GM12892 (cell line): ENCODE measurements at places on chromosomes 3 and 15.
A peak's percentile ranks its signal among the peaks of the same experiment; 100 is the strongest.

- DNase-seq: no peak
Observed at GRCh38 chr3:4083225-4084015, 219.7 kb upstream of the SETMAR start.

GRCh38 chr15:81092559-81092902 lies 41.5 kb upstream of the CFAP161 start:
- DNase-seq: no peak

- no peak for DNase-seq
Observed at GRCh38 chr3:99874237-99875002, 56.8 kb downstream of the CMSS1 start.

GRCh38 chr3:177146646-177147045 lies 50.6 kb downstream of the TBL1XR1 start:
- no peak for DNase-seq

- DNase-seq: no peak
Observed at GRCh38 chr3:181700168-181701087, 11.3 kb upstream of the SOX2 start.

DNA sequence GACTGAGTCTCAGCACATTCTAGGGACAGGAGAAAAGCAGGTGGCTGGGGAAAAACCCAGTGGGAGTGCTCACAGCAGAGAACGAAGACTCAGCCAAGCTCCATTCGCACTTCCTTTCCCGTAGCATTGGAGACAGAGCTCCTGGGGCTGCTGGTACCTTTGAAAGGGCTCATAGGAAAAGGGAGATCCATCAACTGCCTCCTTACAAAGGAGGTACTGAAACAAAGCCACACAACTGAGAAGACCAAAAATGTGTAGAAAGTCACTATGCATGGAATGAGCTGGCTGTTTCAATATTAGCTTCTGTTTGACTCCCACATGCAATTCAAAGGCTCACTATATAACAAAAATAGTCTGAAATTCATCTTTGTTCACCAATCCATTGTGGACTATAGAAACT lies 16.9 kb downstream of the STIMATE start:
- DNase-seq: no peak

DNA sequence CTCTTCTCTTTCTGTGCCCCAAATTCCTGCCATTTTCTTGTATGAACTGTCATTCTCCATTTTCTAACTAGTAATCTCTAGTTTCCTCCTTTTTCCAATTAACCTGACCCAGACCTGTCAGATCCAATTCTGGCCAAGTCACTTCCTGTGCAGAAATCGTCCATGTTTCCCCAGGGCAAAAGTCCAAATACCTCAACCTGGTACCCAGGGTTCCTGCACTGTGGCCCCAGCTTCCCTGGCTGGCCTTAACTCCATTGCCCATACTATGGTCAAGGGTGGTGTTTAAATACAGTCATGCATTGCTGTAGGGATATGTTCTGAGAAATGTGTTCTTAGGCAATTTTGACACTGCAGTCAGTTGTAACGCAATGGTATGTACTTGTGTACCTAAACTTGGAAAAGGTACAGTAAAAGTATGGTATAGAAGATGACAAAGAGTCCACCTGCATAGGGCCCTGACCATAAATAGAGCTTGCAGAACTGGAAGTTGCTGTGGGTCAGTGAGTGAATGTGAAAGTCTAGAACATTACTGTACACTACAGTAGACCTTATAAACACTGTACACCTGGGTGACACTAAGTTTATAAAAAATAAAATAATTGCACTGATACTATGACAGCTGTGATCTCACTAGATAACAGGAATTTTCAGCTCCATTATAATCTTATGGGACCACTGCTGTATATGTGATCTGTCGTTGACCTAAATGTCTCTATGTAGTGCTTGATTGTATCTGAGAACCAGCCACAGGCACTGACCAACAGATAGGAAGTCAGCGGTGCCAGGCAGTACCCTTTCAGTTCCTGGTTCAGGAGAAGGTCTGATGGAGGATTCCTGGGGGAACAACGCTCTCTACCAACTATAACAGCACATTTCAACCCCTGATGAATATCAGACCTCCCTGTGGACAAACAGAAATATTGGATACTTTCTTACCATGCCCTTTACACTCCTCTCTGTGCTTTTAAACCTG lies 336.1 kb upstream of the PROK2 start:
- DNase-seq: no peak

DNA sequence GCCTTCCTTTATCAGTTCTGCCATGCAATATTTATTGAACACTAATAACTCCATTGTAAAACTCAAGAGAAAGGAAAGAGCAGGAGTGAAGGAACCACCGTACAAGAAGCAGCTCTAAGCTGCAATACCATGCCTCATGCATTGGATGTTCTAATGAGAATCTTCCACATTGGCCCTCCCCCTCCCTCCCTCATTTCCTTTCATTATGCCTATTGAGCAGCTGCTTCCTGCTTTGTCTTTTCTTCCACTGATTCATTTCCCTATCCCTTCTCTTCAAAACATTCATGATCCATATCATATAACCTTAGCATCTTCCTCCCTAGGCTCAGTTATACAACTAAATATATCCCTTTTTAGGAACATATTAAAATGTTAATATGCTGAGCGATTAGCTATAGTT lies 698.7 kb upstream of the GOLIM4 start:
- DNase-seq: no peak

DNA sequence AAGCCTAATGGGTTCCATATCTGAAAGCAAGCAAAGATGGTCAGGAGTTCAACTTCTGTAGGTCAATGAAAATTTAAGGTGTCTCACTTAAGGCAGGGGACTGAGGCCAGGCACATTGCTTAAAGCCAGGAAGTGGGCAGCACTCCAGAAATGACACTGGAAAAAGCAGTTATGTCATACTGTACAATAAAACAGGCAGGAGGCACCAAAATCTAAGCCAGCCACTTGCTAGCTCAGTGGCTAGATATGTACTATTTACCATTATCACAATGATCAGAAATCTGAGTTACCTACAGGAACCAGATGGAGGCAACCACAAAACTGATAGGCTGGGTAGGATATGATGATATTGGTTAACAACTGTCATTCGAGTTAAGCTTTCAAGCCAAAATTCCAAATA lies 57.3 kb downstream of the FRMD5 start:
- DNase-seq: no peak

DNA sequence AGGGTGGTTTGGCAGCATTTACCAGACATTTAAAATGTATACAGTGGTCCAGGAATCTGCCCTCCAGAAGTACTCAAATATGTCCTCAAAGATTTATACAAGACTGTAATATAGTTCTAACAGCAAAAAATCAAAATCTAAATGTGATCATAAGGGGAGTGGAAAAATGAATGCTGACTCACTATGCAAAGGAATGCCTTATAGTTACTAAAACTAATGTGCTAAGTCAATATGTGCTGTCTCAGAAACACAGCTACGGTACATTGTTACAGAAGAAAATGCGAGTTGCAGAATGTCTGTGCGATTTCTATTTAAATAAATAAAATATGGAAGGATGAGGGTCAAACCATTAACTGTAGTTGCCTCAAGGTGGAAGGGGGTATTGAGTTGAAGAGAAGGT lies 230.1 kb upstream of the UBE2E1 start:
- DNase-seq: no peak

- no peak for DNase-seq
Observed at GRCh38 chr3:127059072-127059471, 76.2 kb downstream of the PLXNA1 start.

DNA sequence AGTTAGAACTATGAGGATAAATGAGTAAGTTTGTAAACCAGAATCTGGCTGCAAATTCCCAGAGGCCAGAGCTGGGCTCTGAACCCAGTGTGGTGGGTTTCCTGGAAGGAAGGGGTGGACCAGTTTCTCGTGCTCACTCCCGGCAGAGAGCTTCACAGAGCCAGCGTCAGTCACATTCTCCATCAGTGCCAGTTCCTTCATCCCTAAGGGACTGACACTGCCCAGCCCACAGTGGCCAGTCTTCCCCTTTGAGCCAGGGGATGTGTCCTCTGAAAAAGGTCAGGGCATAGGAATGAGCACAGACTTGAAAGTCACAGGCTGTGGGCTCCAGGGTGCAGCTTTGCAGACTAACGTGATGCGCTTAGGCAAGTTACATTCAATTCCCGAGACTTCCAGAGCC lies 135.8 kb upstream of the HACD2 start:
- DNase-seq: no peak

DNA sequence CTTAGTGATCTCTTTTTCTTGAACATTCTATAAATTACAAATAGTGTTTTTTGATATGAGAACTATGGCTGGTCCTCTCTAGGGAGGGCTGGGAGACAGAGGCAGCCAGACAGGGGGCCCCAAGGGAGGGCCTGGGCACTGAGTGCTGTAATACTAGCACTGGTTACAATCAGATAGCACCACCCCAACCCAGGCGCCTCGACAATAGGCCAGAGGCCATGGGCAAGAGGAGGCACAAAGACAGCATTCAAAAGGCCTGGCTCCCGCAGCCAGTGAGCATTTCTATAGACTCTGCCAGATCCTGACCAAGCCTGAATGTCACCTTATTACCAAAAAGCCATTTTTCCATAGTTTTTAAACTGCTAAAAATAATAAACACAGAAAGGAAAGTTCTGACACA lies 158.5 kb downstream of the THRB start:
- no peak for DNase-seq

- DNase-seq: no peak
Observed at GRCh38 chr3:8424281-8424680, 77.3 kb upstream of the LMCD1 start.

GRCh38 chr3:171049861-171050444 lies 23.4 kb upstream of the SLC2A2 start:
- peak; percentile 19 for DNase-seq

- no peak for DNase-seq
Observed at GRCh38 chr15:70245932-70246622, 148.4 kb upstream of the TLE3 start.

- no peak for DNase-seq
Observed at GRCh38 chr15:100049483-100049882, 292.3 kb downstream of the ADAMTS17 start.

GRCh38 chr3:128359846-128360642 lies 106.6 kb downstream of the DNAJB8 start:
- DNase-seq: no peak

- no peak for DNase-seq
Observed at GRCh38 chr15:92451225-92451825, 57.6 kb downstream of the ST8SIA2 start.

- no peak for DNase-seq
Observed at GRCh38 chr15:88803920-88804247, 648 bp downstream of the ACAN start.

DNA sequence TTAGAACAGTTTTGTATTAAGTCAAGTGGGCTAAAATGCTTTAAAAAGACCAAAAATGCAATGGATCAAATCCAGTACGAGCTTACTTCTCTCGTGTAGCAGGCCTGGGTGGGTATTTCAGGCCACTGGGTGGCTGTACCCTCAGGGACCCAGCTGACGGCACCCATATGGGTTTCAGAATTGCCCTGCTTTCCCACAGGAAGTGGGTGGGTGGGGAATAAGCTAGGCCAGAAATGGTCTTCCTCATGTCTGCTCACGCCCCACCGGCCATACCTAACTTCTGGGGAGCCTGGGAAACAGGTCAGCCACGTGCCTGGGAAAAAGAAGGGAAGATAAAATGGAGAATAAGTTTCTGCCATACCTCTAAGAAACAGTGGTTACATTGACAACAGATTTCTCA lies 20.3 kb downstream of the GPR160 start:
- no peak for DNase-seq

DNA sequence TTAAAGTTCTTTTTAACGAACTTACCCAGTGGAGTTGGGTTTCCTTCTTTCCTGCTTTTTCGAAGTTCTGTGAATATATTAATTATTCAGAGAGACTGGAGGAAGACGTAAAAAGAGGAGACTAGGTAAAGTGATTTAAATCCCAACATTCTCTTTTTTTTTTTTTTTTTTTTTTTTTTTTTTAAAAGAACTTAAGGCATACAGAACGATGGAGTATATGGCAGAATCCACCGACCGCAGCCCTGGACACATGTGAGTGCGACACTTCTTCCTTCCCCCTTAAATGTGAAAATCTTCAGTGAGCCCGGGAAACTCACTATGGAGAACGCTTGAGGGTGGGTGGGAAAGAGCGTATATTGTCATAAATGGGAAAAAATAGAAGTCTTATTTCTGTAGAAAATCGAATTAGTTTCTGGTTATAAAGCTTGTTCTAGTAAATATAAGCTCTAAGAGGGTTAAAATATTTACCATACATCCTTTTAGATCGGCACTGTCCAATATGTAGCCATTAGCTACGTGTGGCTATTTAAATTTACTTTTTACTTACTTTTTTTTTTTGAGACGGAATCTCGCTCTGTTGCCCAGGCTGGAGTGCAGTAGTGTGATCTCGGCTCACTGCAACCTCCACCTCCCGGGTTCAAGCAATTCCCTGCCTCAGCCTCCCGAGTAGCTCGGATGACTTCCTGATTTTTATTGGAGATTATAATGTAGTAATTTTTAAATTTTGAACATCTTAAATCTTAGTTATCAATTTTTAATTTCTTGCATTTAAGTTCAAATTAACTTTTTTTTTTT lies 892 bp downstream of the NMD3 start:
- no peak for DNase-seq

DNA sequence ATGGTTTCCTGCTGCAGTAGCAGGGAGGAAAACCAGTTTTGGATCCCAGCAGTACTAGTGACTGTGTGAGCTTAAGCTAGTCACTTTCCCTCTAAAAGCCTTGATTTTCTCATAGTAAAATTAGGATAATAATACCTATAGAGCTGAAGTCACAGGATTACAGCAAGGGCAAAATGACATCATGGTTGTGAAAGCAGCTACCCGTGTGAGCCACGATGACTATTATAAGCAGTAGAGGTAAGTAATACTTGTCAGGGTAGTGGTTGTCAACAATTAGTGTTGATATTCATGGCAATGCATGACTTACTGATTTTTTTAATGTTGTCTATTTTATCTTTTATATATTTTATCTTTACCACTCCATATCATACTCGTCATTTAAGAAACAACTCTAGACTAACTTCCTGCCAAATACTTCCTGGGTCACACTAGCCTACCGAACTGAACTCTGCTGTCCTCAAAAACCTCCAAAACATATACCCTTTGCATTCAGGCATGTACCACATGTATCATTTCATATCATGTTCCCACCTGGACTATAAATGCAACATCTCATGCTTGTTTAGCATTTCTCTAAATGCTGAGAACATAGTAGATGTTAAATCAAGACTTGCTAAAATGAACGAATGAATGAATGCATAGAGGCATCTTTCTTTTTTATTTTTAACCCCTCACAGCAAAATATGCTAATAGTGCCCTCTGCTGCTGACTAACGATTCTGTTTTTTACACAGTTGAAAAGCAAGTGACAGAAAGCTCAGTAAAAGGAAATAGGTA lies 172.6 kb downstream of the P3H2 start:
- DNase-seq: no peak

DNA sequence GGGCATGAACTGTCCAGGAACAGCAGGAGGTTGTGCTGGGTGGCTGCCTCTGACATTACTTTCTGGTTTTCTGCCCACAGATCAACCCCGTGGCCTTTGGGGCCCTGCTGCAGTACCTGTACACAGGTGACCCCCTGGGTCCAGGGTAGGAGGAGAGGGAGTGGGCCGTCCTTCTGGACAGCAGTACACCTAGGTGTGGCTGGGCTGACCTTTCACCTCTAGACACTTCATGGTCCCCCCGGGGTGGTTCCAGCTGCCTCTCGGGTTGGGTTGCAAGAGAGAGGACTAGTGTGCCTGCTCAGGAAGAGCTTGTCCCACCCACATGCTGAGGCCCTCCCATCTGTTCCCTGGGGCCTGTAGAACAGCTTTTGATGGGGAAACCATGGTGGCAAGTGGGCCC lies 3.7 kb downstream of the ABTB1 start:
- no peak for DNase-seq
